ENCODE measurements at places on chromosomes 3 and 15.
A peak's percentile ranks its signal among the peaks of the same experiment; 100 is the strongest.

GRCh38 chr3:32313723-32314473 is 75.4 kb downstream of the CMTM8 start:
- no peak for DNase-seq

GRCh38 chr3:130661140-130661891 is 85.3 kb downstream of the PIK3R4 start:
- no peak for DNase-seq

DNA sequence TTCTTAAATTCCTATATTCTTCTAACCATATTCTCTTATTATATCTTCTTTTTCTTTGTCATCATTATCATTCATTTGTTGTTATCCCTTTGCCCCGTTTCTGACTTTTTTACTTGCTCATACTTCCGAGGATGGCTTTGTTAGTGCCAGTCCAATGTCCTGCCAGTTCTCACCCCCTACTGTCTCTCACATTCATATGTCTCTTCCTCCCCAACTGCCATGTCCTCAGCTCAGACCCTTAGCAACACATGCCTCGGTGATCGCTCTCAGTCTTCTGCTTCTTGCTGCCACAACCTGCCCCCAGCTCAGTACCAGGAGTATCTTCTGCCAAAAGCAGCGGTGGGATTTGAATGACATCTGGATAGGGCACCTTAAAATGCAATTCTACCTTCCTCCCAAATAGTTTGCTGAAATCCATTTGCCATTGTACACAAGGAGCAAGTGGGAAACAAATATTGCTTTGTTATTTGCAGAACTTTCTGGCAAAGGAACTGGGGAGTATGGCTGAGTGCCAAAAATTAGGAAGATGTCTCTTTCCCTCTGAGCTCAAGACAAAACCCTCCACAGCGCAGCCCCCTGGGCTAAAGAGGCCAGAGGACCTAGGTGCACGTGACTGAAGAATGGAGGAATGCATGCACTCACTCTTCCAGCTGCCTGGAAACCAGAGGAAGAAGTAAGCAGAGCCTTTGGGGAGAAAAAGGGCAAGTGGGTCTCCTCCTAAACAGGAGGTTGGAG is 57.7 kb upstream of the CTNNB1 start:
- peak; percentile 53 for DNase-seq

DNA sequence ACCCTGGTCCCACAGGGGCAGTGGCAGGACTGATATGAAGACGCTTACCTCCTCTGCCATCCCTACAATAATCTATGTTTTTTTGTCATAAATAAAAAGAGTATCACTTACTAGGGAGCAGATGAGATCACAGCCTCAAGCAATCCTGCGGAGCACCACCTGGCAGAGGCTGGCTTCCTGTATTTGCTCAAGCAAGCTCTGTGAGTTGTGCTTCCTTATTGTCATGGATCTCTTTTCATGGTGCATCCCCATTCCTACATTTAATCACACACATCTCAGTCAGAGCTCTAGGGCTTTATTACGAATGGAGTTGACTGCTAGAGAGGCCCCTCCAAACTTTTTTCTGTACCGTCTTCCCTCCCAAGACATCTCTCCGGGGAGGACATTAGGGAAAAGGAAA is 186.0 kb downstream of the UBE2E2 start:
- DNase-seq = no peak

- DNase-seq = no peak
These were observed 104.0 kb downstream of the KLHL25 start for GRCh38 chr15:85690561-85691231.

- peak; percentile 13 for DNase-seq
These were observed 186.7 kb downstream of the NLGN1 start for GRCh38 chr3:173584093-173584837.

GRCh38 chr3:79405183-79405582 is 362.6 kb downstream of the ROBO1 start:
- DNase-seq = no peak

- no peak for DNase-seq
These were observed 100.3 kb downstream of the ADAM10 start for GRCh38 chr15:58649175-58649574.
